ENCODE measurements at places on chromosomes 6 and 20.

GRCh38 chr6:89357390-89357789 lies 4.9 kb upstream of the UBE2J1 start:
- DNase-seq: no peak

DNA sequence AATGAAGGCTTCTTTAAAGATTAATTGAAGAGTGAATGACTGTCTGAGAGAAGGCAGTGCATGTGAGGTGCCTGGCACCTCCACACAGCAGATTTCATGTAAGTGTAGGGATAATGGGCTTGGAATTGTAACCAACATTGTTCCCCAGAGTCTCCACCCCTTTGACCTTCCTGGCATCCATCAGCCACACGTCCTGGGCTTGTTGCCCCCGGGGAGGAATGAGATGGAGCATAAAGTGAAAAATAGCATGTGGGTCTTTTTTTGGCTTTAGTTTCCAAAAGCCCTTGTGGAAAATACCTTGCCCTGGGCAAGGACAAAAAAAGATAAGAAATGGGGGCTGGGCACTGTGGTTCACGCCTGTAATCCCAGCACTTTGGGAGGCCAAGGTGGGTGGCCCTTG lies 242.2 kb upstream of the ECI2 start:
- no peak for DNase-seq

DNA sequence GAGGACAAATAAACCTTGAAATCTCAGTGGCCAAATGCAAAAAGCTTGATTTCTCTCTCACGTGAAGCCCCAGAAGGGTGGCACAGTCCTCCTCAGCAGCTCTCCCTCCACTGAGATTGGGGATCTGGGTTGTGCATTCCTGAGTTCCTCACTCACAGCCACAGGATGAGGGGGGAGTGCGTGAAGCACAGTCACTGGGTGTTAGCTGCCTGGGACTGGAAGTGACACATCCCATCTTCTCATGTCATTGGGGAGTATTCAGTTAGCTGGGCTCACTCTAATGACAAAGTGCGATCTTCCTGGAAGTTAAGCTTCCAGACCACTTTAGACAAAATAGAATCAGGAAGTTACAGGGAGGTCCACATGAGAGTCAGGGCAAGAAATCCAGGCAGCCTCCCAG lies 192.2 kb upstream of the LRFN2 start:
- no peak for DNase-seq

DNA sequence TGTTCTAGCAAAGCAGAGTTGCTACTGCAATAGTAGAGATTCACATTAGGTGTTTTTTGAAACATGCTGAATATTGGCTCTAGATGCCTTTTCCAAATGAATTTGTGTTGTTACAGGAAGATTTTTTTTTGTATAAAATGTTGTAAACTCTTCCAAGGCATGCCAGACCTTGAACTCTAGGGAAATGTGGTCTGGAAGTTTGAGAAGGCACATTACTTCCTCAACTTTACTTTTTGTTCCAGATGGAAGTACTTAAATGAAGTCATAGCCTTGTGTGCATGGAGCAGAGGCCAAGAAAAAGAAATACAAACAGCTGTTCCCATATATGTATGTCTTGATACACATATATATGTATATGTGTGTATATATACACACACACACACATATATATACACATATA lies 585.7 kb upstream of the MARCKS start:
- DNase-seq: no peak
